ENCODE measurements at places on chromosomes 5 and 9.

DNA sequence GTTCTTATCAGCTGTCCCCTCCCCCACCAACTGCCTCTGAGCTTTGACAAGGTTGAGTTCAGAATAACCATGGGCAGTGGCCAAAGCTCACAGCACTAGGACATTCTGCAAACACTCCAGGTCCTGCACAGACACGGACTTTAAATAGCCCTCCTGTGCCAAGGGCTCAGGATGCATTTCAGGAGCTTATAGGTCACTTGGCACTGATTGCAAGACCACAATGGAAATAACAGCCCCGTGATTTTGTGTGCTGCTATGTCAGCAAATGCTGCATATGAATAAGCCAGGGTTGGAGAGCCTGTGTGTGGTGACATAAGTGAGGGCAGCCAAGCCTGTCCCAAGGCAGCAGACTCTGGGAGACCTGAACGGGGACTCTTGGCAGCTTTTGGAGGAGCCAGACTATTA, 150.7 kb downstream of the DMRT2 start:
- DNase-seq = peak; percentile 46

GRCh38 chr5:177968661-177969211, 27.3 kb downstream of the PROP1 start:
- no peak for DNase-seq

DNA sequence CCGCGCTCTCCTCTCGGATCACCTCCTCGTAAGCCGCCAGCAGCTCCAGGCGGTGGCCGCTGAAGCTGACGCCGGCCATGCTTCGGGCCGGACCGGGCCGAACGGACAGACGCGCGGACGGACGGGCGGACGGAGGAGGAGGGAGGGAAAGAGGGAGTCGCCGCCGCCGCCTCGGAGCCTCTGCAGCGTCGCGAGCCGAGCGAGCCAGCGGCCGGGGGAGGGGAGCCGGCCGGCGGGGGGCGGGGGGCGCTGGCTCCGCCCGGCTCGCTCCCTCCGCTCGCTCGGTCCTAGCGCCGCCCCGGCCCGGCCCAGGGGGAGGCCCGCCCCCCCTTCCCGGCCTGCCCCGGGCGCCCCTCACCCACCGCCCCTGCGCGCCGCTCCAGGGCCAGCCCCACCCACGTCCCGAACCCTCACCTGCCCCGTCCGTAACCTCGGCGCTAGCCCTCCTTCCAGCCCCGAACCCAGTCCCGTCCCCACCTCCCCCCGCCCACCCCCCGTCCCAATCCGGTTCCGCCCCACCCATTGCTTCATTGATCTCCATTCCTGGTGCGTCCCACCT, at the start of gene DBN1:
DBN1 (minus strand) TSS at position 192 of the 559 bp plus-strand sequence; CDS start at position 79, 113 bp downstream.
- peak; percentile 63 for DNase-seq

DNA sequence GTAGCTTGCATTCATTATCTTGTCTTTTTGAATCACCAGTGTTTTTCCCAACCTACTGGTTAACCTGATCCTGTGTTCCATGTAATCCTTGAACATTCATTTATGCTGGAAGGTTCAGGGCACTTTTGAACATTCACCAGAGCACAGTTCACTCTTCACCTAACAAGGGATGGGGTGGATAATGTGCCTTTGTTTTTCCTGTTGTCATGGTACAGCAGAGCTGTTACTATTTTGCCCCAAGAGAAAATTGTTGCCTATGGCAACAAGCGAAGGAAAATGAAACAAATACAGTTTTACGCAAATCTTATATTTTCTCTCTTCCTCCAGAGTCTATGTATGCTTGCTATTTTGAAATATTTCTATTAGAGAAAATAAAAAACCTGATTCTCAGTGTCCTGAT, 60.3 kb upstream of the RIOK2 start:
- no peak for DNase-seq

- DNase-seq = no peak
These were observed 69.3 kb downstream of the ANKRD31 start for GRCh38 chr5:75167345-75167744.

- no peak for DNase-seq
These were observed 10.6 kb downstream of the TMEM250 start for GRCh38 chr9:136107953-136108647.

- DNase-seq = no peak
These were observed 6.8 kb downstream of the LSM11 start for GRCh38 chr5:157750320-157750719.

- no peak for DNase-seq
These were observed 47.6 kb upstream of the EXOC3 start for GRCh38 chr5:395156-395920.

- no peak for DNase-seq
These were observed 1578.8 kb upstream of the WWC1 start for GRCh38 chr5:166712447-166713185.

DNA sequence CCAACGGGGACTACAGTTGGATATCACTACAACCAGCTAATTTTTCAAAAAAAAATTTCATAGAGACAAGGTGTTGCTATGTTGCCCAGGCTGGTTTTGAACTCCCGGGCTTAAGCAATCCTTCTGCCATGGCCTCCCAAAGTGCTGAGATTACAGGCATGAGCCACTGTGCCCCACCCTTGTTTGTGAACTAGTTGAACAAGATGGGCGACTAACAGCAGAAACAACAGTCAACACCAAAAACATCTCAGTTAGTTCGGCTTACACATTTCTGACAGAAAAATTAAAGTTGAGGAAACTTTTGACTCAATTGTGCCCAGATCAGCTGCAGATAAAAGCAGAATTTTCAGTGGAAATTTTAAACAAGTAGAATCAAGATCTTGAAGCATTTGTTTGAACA, 470.1 kb downstream of the TLE4 start:
- no peak for DNase-seq

DNA sequence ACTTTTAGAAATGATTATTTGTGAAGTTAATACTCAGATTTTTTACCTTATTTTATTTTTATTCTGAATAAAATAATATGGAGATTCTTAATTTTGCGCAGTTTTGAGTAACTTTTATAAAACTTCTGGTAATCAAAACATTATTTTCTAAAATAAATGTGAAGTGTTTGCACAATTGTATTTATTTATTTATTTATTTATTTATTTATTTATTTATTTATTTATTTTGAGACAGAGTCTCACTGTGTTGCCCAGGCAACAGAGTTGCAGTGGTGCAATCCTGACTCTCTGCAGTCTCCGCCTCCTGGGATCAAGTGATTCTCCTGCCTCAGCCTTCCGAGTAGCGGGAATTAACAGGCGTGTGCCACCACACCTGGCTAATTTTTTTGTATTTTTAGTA, 73.5 kb downstream of the RPS6 start:
- no peak for DNase-seq

DNA sequence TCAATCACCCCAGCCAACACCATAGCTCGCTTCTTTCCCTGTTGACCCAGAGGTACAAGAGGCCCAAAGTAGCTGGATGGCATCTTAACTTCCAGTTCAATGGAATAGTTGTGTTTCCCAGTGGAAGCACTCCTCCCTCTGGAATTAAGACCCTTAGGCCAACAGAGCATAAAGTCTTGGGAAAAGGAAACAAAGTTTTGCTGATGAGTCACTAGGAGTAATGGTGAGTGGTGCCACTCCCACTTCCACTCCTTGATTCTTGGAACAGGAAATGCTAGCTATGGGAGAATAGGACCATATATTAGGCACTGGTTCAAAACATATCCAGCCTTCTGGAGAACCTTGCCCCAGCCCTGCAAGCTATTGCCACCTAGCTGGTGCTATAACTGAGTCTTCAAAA, 44.7 kb upstream of the LMX1B start:
- DNase-seq = no peak

DNA sequence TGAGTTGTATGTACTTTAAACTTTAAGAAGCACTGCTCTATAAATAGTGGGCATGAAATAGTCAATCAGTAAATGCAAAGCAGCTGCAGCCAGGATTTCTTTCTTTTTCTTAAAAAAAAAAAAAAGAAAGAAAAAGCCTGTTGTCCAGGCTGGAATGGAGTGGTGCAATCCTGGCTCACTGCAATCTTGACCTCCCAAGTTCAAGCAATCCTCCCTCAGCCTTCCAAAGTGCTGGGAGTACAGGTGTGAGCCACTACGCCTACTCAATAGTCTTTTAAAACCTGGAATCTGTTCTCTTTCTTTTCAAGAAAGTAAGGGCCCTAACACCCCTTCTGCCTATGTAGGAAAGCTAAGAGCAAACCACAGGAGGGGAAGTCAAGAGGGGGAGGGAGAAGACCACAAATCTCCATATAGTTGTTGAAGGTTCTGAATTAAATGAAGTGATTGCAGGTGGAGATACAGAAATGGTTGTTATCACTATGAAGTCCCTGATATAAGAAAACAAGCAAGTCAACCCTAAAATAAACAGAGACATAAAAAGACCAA, 20.6 kb upstream of the TPD52L3 start:
- DNase-seq = no peak

DNA sequence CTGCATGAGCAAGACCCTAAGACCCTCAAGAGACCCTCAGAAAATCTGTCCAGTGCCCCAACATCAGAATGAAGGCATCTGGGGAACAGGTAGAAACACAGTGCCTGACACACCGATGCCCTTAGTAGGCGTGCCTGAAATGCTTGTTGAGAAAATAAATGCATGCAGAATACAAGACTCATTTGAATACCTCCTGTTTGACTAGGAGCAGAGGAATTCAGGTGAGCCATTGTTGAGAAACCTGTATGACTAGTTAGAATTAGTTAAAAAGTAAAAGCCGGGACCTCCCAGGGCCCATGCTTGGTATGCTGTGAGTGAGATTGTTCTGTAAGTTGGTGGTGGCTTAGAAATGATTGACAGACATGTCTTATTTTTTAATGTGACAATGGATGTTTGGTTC, 55.0 kb downstream of the WWC1 start:
- no peak for DNase-seq

All from left ventricle myocardium inferior (tissue), 1 donor.